Forelimb muscle (tissue), 1 donor: ENCODE measurements at places on chromosomes 2 and 18.

DNA sequence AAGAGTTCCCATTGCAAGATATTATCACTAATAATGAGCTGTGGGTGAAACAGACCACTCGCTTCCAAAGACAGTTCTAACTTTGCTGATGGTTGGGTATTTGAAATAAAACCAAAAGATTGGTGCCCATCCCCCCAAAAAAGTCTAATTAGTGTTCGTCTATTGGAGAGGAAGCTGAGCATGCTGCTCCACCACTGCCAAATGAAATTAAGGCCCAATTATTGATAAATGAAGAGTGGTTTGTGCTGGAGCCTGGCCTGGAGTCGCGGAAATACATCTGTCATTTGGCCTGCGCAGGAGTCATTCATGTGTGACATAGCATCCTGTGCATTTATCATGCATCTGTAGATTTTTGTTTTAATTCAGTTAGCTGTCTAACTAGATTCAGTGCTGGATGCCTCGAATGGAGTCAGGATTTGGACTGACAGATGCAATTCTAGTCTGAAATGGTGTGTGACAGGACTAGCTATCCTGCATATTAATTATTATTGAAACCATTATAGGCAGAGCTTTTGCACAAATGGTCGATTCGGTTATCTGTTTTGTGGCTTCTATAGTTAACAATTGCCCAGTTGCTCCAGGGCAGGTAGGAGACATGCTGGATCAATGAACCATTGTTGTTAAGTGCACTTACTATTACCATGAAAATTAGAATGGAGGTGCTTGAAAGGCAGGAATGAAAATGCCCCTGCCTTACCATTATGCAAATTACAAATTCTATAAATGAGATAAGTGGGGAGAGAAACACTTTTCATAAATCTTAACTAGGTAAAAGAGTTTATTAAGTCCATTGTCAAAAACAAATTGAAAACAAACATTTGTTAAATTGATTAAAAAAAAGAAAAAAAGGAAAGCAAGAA, 450.4 kb upstream of the TCF4 start:
- DNase-seq = no peak

DNA sequence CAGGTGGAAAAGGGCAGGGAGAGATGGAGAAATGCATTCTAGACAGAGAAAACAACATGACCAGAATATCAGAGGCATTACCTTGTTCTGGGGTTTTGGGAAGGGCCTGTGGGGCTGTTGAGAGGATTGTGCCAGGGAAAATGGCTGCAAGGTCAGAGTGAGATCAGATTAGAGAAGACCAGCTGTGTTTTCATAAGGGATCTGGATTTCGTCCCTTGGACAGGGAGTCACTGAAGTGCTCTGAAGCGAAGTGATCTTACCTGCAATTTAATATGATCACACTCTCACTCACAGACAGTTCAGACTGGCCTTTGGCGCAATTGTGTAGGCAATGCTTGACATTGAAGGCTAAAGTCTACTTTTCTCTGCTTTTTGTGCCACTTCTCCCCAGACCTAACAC, 20.3 kb upstream of the REG3G start:
- no peak for DNase-seq

DNA sequence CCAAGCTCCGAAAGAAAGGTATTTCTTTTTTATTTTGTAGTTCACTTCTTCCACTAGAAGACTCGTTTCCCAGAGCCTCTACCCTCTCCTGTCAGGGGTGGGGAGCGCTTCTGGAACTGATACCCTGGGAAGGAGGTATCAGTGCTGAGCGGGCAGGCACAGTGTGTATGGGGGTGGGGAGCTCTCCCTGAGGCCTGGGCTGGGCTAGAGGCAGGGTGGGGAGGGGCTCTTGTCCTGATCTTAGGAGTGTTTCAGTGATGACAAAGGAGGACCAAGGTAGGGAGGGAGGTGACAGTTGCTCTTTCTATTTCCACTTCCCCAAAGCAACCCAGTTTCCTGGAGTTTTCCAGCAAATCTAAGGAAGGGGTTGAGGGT, 65.4 kb downstream of the ARHGAP25 start:
- DNase-seq = no peak

DNA sequence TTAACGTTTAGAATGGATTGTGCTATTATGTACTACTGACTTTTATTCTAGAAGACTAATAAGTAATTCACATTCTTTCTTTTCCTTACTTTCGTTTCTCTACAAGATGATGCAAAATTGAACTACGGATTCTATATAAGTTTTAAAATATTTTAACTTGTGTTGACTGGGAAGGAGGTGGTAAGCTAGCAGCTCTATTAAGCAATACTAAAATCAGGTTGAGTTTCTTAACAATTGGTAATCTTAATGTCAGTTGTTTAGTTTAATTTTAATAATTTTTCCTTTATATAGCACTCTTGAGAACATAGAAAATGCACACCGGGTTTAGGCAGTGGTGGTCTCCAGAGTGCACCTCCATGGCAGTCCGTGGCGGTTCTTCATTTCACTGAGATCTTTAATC, 215.2 kb downstream of the MCFD2 start:
- no peak for DNase-seq

DNA sequence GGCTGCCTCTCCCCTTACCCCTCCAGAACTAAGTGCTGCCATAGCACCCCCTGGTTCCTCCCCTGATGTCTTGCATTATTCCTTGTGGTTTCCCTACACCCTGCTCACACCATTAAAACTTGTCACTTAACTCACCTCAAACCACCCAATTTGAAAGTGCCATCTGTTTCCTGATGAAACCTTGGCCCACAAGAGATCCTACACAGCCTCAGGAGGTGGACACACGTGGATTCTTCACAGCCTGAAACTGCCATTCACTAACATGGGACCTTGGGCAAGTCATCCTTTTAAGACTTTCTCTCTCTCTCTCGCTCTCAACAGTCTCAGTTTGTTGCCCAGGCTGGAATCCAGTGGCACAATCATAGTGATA, 27.5 kb upstream of the FAM124B start:
- no peak for DNase-seq

DNA sequence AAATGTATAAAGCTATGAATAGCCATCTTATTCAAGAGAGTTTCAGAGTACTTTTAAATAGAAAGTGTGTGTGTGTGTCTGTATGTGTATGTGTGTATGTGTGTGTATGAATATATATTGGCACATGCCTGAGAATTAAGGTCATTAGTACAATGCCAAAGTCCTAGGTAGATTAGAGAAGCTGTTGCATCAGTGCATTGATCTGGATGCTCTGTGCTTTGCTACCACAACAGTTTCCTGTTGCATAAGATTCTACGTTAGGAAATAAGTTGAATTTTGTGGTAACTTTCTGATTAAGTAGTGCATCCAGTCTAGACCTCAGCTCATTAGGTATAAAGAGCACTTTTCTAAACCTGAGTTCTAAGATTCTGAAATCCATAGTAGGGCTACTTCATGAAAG, 1102.8 kb upstream of the KLHL29 start:
- DNase-seq = no peak

GRCh38 chr18:63451799-63452660, 24.7 kb upstream of the SERPINB5 start:
- DNase-seq = no peak

DNA sequence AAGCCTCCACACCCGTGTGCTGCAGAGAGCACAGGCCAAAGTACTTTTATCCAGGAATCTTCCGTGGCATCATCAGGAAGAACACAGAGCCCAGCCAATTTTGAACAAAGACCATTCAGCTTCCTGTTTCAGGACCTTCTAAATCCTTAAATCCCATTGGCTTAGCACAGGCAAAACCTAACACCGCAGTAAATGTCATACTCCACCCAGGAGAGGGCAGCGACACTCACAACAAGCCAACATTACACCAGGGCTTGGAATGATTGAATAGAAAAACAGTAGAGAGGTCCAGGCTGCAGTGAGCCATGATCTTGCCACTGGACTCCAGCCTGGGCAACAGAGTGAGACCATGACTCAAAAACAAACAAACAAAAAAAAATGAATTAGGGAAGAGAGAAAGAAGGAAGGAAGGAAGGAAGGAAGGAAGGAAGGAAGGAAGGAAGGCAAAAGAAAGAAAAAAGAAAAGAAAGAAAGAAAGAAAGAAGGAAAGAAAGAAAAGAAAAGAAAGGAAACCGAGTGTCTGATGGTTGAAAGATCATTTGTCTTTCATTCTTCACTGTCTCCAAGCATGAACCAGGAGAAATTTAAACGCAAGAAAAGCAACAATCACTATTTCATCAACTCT, 144.6 kb upstream of the SATB2 start:
- DNase-seq = no peak

DNA sequence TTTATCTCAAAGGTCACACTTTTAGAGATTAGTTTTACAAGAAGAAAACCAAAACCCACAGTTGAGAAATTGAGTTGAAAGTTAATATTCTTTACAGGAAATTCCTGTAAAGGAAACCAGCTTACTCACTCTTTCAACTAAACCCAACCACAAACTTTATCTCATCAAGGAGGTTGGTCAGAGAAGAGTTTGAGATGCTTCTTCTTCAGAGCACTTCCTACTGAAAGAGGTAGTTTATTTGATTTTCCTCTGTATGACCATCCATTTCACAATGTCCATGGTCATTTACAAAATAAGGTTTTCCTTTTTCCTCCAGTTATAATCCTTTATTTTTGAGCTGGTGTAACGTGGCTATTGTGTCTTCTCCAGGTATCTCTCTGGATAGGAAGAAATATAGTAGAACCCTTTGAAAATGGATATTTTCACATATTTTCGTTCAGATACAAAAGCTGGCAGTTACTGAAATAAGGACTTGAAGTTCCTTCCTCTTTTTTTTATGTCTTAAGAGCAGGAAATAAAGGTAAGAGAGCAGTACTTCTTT, 4.5 kb upstream of the IL18RAP start:
- DNase-seq = no peak

- DNase-seq = no peak
These were observed 111.1 kb downstream of the SGPP2 start for GRCh38 chr2:222535477-222535876.

GRCh38 chr2:74290466-74291217, 52.6 kb downstream of the SLC4A5 start:
- no peak for DNase-seq

GRCh38 chr2:74101574-74102300, 46.0 kb downstream of the BOLA3 start:
- no peak for DNase-seq

DNA sequence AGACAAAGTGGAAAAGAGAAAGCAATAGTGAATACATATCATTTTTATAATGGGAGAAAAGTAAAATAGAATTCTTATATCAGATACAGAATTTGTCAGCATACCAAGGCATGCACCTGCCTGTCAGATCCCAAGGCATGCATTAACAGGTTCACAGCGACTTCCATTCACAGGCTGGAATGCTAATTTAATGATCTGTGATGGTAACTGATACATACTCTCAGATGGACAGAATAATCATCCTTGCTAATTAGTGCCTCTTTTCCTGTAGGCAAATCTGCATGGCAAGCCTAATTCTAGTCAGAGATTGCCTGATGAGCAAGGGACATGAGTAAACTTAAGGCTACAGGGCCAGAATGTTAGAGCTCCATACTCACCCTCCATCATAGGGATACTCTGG, 76.1 kb downstream of the PRKRA start:
- DNase-seq = no peak

- no peak for DNase-seq
These were observed 39.9 kb downstream of the CENPO start for GRCh38 chr2:24832931-24833701.

DNA sequence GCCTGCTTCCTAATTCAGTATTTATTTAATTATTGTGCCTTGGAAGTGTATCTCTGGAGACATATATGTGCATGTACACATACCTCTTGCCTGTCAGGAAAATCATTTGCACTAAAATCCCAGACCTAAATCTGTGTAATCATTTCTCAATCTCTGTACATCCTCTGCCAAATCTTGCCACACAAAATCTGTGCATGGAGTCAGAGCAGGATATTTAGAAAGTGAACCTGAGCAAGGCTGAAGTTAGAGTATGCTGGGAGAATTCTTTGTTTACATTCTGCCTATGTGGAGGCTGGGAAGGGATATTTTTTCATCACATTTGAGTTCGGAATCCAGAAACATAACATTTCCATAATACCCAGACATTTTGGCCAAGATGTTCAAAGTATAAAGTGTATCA, 9.3 kb downstream of the XRCC5 start:
- no peak for DNase-seq

DNA sequence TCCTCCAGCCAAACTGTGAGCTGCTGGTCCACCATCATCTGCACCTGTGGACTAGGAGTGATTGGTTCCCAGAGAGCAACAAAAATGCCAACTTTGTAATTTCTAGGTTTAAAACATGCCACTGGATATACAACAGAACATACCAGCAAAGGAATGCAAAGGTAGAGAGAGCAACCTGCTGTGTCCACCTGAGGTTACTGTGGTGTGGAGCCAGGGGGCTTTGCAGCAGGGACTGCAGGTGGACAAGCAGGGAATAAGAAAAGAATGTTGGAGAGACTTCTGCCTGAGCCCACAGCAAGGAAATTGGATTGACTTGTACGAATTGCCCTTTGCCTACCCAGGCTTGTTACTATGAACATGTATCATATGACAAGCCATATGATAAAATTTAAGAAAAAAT, 345.2 kb upstream of the SPHKAP start:
- DNase-seq = no peak

- no peak for DNase-seq
These were observed 96.4 kb upstream of the TEKT4 start for GRCh38 chr2:94774851-94775250.

GRCh38 chr2:69097891-69098655, 85.1 kb downstream of the ANTXR1 start:
- no peak for DNase-seq

- no peak for DNase-seq
These were observed 35.2 kb downstream of the CENPO start for GRCh38 chr2:24828238-24828996.

DNA sequence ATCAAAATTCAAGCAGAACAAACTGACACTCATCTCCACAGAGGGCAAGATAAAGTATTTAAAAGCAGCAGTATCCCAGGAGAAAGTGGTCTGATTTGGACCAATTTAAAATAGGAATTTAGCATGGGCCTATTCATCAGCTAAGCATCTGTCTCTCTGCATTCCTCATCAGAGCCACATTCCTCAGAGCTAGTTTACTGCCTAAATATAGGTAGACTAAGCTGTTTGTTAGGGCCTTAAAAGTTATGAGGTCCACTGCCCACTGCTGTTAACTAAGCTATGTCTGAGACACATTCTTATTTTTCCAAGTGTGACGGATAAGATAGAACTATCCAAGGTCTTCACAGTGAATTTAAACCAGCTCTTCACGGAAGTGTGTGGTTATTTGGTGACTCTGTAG, 17.6 kb downstream of the NEB start:
- no peak for DNase-seq
